NCI-H526 treated with DMSO at 0.1 percent for 48 hours (cell line): ENCODE measurements at places on chromosomes 11 and 22.

- no peak for DNase-seq
These were observed 230.0 kb upstream of the BLID start for GRCh38 chr11:122346006-122346405.

GRCh38 chr11:10488121-10488933 lies 33.3 kb downstream of the AMPD3 start:
- DNase-seq: no peak

- DNase-seq: no peak
These were observed 9.5 kb downstream of the MUC5AC start for GRCh38 chr11:1167256-1167655.

DNA sequence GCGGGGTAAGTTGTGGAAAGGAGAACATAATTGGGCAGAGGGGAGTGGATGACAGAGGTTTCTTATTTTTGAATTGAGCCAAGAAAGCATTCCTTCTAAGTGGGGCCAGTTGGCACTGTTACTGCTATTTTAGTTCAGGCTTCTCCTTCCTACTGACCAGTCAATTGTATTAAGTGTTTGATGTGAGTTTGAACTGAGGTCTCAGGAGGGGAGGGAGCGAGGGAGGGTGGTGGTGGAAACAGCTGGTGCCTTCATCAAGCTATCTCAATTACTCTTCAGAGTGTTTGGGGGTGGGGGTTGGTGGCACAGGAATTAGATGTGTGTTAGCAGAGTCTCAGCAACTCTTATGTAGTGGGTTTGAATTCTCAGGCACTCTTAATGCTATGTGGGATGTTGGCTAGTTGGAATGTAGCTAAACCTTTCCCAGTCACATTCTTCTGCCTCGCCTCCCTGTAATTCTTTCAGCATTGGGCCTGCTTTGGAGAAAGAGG lies 14.5 kb downstream of the CTNND1 start:
- DNase-seq: no peak

GRCh38 chr11:66743271-66743968 lies 14.4 kb upstream of the SPTBN2 start:
- no peak for DNase-seq

- no peak for DNase-seq
These were observed at the start of gene CNIH2 for GRCh38 chr11:66277471-66278362. Gene CNIH2 (plus strand): TSS chr11:66278175. CDS start chr11:66278457, 282 bp downstream.

DNA sequence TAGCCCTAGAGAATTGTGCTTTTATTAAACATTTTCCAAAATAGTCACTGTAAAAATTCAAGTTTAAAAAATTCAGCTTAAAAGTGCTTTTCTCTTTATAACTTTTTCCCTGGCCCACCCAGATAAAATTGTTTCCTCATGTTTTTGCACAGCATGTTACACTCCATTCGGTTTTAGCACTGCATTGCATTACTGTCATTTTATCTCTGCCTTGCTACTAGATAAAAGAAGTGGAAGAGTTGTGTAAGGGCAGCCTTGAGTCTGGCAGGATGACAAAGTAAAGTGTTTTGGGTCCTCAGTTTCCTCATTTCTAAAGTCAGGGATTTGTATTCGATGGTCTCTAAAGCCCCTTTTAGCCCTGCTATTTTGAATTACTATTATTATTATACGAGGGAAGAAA lies 99.8 kb downstream of the ATM start:
- DNase-seq: no peak

- DNase-seq: no peak
These were observed 13.2 kb upstream of the USP18 start for GRCh38 chr22:18136563-18137320.

DNA sequence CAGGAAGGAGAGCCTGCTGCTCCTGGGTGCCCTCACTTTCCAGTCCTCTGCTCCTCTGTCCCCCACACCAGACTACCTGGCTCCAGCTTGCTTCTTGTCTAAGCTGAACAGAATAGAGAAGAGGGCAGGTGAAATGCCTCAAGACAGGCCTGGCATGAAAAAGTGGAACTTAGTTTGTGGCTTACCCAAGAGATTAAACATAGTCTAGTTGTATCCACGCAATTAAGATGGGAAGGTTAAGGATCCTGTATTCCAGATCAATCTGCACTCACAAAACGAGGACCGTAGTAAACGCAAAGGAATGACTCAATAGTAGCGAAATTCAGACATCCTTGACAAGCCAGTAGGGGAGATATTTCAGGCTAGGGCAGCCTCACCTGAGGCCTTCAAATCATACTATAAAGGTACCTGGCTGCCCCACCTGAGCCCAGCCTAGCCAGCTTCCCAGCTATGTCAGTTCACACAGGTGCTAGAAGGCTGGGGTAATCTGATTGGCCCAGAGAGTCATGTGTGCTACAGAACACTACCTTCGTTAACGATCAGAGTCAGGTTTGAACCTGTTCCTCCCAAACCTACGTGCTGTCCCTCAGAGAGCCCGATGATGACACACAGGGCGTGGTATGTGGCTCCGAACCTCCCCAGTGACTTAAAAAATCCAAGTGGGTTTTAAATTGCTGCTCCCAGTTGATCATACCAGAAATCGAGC lies 46.5 kb downstream of the AHNAK start:
- DNase-seq: peak; percentile 93

- DNase-seq: no peak
These were observed 14.8 kb downstream of the PSMD13 start for GRCh38 chr11:251550-251949.

- DNase-seq: no peak
These were observed 10.2 kb downstream of the SSTR3 start for GRCh38 chr22:37202001-37202555.

DNA sequence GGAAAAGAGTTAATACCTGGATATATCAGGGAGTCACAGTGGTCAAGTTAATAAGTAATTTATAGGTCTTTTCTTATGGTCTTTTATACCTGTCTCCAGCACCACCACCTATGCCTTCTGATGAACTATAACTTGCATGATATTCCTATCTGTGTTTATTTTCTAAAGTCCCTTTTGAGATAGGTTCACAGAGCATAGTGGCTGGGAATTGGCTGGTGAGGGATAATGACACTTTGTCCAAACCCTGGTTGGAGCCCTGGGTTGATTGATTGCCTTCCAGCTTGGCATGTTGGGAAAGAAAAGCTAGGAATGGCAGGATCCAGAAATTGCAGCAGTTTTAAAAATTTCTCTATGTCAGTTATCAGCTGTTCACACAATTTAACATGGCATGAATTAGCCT lies 23.2 kb downstream of the HIPK3 start:
- no peak for DNase-seq

DNA sequence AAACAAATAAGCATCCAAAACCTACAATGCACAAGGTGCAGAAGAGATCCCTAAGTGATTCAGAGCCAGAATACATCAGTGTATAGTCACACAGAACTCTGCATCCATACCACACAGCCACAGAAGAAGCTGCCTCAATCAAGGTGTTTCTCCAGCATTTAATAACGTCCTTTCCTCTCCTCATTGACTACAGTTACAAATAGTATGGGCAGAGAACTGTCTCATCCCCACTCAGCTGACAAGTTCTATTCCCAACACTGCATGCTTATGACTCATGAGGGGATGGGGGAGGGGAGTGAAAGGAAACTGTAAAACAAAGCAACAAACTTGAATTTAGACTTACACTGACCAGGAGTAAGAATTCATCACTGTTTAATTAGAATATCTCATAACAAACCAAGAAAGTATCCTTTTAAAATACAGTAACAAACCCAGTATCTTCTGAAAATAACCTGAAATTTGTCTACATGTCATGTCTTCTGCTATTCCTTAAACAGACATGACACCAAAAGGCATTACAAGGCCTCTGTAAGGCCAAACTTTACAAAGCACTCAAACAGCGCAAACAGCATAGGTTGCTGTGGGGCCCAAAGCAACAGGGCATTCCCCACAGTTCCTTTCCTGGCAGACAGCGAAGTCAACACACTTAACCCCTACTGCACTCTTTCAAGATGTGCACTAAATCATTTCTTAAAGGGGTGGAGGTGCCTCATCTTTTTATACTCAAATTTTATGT lies 29.3 kb downstream of the CELF1 start:
- no peak for DNase-seq

DNA sequence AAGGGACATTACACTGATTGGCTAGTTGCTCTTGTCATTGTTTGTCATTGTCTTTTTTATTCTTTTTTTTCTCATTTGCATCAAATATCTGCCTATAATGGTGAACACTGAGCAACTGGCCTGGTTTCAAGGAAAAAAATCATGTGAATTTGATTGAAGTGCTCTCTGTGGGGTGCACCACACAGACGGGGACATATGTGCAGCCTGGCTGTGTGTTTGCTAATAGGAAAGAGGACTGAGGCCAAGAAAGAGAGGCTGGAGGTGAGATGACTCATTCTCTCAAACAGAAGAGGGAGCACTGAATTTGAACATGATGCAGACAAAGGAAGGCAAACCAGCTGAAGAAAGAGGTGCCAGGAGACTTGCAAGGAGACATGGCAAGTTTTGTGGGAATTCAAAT lies 684.9 kb upstream of the CCDC90B start:
- no peak for DNase-seq

DNA sequence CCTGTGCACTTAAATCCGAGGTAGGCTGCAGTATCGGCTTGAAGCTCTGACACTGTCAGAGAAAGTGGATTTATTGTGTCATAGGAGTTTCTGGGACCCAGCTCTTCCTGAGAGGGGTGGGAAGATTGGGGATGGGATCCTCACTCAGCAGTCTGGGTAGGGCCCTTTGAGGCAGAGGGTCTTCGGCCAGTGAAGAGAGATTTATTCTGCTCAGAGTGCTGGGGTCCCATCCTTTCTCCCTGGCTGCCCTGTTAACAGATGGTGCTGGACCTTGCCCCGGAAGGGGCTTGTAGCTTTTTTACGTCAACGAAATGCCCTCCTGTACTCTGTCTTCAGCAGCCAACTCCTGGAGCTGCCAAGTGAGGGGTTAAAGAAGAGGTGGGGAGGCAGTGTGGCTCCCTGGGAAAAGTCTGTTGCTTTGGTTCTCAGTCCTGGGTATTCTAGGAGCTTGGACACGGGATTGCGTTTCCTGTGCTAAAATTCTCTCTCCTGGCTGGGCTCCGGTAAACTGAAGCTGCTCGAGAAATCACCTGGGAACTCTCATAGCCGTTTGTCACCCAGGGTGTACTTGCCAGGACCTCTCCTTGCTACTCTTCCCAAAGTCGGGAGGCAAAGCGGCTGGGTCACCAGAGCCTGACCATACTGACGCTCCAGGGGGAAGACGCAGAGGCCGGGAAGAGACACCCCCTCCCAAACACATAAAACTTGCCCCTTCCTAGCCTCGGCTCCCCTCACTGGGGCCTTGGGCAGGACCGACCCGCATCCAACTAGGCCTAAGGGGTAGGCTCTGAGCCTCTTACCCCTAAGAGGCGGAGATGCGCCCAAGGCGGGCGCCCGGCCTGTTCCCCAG lies 806 bp upstream of the SMDT1 start:
- no peak for DNase-seq

DNA sequence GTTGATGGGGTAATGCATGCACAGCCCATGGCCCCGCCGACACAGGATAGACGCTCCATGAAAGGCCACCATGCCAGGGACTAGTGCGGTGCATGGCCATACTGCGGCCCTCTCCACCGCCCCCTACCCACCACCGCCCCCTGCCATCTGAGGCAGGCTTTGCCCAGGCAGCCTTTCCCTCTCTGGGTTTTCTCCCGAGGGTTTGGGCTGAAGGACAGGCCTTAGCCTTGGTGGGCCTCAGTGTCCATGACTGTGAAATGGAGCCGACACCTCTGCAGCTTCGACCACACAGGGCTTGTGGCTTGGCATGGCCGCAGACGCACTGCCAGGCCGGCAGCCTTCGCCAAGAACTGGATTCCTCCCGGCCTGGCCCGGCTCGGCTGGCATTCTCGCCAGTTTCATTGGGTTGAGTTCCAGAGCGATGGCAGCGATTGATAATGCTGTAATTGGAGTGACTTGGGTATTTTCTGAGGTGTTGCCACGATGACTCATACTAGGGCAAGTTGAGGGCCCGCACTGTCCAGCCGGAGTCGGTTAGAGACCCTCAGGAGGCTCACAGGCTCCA lies 111.3 kb downstream of the WNT7B start:
- no peak for DNase-seq

- DNase-seq: no peak
These were observed 549.3 kb upstream of the CCDC90B start for GRCh38 chr11:83835423-83835822.

DNA sequence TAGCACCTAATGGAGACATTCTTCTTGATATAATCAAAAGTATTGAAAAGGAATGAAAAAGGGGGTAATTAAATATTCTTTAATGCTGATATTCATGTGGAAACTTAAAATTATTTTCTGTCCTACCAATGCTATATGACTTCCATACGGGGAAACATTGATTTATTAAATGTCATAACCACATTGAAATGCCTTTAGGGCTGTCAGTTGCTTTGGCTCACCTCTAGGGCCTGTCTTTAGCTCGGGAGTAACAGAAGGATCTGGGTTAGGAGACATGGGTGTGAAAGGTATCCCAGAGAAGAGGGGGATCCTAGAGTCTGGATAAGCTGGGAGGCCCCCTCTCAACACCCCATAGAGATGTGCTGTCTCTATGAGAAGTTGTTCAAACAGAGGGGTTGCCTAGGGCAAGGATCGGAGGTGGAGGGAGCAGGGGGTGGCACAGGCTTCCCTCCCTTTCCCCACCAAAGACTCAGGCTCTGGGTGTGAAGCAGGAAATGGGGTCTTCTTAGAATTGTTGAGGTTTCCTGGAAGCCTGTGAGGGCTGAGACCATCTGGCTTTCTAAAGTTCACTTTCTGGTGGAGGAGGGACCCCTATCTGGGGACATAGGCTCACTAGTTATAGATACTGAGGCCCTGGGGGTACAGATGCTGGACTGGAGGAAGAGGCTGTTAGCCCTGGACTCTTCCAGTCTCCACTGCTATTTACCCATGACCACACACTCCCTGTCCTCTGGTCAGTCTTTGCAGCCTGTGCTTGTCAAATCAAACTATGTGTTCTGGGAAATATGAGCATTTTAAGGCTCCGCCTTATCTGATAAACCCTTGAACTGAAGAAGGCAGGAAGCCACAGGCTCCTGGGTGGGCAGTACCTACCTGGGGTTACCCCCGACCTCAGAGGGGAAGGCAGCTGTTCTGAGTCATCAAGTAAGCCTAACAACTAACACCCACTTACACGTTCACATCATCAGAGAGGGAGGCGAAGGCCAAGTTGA lies 55.8 kb upstream of the RRAS2 start:
- DNase-seq: no peak
